ENCODE measurements at places on chromosomes 16 and 17.
A peak's percentile ranks its signal among the peaks of the same experiment; 100 is the strongest.

GRCh38 chr16:22192261-22193062, 13.6 kb upstream of the EEF2K start:
- peak; percentile 39 for DNase-seq

- DNase-seq = no peak
Measured at GRCh38 chr17:61678339-61678738, 87.3 kb upstream of the NACA2 start.

DNA sequence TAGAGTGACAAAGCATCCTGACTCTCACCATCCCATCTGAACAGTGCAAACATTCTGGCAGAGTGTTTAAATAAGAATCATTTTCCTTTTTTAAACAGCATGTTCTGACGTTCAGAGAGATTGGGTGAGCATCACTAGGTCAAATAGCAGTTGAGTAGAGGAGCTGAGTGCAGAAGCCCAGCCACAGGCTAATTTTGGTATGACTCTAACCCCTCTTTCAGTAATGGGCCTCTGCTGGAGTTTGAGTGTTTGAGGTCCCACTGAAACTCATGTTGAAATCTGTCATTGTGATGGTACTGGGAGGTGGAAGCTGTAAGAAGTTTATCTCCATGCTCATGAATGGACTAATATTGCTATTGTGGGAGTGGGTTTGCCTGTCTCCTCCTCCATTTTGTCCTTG, 194.4 kb downstream of the SALL1 start:
- no peak for DNase-seq

- no peak for DNase-seq
Measured at GRCh38 chr17:67676305-67676704, 41.4 kb upstream of the NOL11 start.

DNA sequence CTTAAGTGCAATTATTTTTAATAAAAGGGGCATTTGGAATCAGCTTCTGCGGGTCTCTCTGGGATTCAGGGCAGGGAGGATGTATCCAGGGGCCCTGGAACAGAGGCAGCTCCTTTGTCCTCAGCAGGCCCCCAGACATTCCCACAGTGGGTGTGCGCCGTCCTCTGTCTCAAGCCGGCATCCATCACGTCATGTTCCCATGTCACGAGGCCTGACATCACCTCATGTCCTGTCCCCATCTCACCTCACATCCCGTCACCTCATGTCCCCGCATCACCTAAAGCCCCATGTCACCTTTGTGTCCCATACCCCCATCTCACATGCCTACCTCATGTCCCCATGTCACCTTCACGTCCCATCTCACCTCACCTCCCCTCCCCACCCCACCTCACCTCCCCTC, 18.5 kb downstream of the GAA start:
- no peak for DNase-seq

DNA sequence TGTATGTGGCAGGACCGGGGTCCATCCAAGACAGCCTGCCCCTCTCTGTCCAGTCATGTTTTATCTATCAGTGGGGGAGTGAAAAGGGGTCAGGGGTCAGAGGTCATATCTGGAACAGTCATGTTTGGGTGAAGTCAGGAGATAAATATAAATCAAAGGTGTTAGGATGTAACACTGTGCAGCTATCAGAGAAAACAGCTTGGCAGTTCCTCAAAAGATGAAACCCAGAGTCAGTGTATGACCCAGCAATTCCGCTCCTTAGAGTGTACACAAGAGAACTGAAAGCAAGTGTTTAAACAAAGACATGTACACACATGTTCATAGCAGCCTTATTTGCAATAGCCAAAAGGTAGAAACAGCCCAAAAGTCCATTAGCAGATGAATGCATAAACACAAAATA, 361.3 kb downstream of the FOXL1 start:
- no peak for DNase-seq

DNA sequence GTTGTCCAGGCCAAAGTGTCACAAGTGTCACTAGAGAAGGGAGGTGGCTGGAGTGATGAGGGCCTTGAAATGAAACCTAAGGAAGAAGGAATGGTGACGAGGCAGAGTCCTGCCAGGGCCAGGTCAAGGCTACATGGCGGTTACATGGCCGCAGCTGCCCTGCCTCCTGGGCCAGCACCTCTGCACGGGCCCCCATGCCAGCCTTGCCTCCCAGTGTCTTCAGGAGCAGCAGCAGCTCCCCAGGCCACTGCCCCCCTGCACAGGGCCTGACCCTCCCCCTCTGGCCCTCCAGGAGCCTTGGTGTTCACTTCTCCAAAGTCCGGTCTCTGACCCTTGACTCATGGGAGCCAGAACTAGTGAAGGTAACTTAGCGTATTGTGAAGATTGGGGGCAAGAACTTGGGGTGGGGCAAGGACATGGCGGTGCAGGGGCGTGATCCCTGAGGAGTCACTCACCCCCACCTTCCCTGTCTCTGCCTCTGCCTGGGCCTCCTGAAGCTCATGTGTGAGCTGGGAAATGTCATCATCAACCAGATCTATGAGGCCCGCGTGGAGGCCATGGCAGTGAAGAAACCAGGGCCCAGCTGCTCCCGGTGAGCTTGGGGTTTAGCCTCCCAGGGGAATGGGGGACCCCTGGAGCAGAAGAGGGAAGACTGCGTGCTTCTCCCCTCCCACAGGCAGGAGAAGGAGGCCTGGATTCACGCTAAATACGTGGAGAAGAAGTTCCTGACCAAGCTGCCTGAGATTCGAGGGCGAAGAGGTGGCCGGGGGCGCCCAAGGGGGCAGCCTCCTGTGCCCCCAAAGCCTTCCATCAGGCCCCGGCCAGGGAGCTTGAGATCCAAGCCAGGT, 4.1 kb upstream of the KCTD11 start:
- no peak for DNase-seq

- DNase-seq = no peak
Measured at GRCh38 chr16:83956336-83957289, 3.6 kb downstream of the OSGIN1 start.

GRCh38 chr16:53668869-53669268, 34.8 kb downstream of the RPGRIP1L start:
- DNase-seq = no peak

- no peak for DNase-seq
Measured at GRCh38 chr16:58832386-58832895, 98.3 kb upstream of the GOT2 start.

- DNase-seq = no peak
Measured at GRCh38 chr16:13896543-13897182, 23.3 kb upstream of the ERCC4 start.

- no peak for DNase-seq
Measured at GRCh38 chr17:79830303-79830702, 8.9 kb downstream of the CBX4 start.

DNA sequence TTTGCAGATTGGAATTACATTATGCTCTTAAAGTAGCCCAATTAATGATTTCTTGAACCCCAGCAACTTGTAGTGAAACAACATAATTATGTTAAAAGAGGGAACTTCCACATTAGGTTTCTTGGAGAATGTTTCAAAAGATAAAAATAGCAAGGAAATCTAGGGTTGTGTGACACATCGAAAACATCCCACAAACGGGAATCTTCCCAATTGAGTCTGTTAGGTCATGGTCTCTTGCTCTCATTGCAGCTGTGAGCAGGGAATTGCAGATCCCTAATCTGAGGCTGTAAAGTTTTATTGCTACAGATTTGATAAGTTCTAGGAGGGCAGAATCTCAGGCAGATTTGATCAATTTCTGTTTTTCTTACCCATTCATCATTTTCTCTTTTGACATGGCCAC, 6.7 kb upstream of the LPO start:
- no peak for DNase-seq

DNA sequence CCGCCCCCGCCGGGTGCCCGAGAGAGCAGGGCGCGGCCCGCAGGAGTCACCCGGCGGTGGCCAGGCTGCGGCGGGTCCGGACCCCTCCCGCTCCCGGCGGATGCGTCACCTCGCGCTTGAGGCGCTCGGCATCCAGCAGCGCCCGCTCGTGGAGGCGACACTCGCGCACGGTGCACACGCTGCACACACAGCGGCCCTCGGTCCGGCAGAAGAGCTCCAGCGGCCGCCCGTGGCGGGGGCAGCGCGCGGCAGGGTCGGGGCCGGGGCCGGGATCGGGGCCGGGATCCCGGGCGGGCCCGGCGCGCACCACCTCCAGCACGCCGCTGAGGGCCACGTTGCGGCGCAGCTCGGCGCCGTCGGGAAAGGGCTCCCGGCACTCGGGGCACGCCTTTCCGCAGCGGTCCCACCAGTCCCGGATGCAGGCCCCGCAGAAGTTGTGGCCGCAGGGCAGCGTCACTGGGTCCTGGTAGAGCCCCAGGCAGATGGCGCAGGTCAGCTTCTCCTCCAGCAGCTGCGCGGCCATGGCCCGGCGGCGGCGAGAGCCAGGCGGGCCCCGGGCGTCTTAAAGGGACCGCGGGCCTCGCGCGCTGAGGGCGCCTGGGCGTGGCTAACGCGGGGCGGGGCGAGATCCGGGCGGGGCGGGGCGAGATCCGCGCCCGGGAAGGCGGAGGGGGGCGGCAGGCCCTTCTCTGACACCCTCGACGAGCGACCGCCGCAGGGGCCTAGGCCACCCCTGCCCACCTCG, at the start of gene TRIM65:
Gene TRIM65 (minus strand): TSS at position 537 of the 745 bp plus-strand sequence. CDS start 14 bp downstream, at position 523.
- no peak for DNase-seq
